ENCODE measurements at places on chromosomes 16 and 17. TPM values are rescaled to one million over a fixed set of nuclear protein-coding genes. Genes with fewer than 3 reads are reported as not detected.
A peak's percentile ranks its signal among the peaks of the same experiment; 100 is the strongest.

- no peaks in the 10 kb centered on the region for H3K36me3 ChIP-seq
- no peak overlapping the region for H3K27ac ChIP-seq
These were observed 135.6 kb downstream of the GAS7 start for GRCh38 chr17:10062691-10063385.

DNA sequence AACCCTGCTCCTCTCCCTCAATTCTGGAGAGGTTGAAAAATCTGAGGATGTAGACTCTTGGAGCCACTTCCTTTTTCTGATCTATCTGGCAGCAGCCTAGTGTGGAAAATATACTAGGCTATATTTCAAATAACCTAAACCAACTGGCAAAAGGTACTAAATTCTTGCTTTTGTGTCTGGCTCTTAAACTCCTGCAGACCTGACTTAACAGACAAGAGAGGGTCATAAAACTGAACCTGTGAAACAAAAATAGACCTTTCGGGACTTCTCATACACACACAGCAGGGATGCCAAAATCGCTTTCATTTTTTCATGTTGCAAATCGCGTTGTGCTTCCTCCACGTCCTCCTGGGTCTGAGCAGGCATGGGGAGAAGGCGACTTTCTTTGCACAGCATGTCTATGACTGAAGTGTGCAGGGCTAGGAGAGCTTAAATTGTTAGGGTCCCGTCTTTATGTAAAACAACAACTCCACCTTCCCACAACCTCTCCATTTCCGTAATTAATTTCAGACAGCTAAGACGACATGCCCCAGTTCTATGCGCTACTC is 520.7 kb upstream of the PSMD7 start:
- H3K27ac ChIP-seq, result no peak overlapping the region
- H3K4me3 ChIP-seq, result no peak overlapping the region
- H3K4me1 ChIP-seq, result no peaks in the 10 kb centered on the region
- H3K36me3 ChIP-seq, result no peaks in the 10 kb centered on the region

GRCh38 chr17:51739245-51739886 is 419.1 kb downstream of the CA10 start:
- no peaks in the 10 kb centered on the region for H3K36me3 ChIP-seq
- no peaks in the 10 kb centered on the region for H3K27me3 ChIP-seq
- no peaks in the 10 kb centered on the region for H3K4me1 ChIP-seq
- no peak overlapping the region for H3K4me3 ChIP-seq

DNA sequence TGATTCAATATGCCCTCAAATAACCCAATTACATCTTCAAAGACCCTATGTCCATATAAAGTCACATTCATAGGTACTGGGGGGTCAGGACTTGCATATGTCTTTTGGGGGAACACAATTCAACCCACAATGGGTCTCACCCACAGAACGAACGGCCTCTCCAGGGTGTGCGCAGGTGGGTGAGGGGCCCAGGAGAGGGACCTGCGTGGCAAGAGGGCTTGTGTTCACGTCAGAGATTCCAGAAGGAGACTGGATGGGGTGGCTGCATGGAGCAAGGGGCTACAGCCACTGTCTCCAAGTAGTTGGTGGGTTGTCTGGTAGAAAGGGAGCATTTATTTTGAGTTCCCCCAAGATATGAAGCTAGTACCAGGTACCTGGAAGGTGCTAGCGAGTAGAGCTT is 212.2 kb downstream of the SEC14L1 start:
- H3K27ac ChIP-seq, result no peak overlapping the region
- no peaks in the 10 kb centered on the region for H3K36me3 ChIP-seq
- no peaks in the 10 kb centered on the region for H3K27me3 ChIP-seq
- DNase-seq, result no peak
- peaks cover 39% of the 10 kb centered on the region for H3K4me1 ChIP-seq

- H3K4me3 ChIP-seq, result no peak overlapping the region
- no peaks in the 10 kb centered on the region for H3K4me1 ChIP-seq
- no peak overlapping the region for H3K27ac ChIP-seq
These were observed 6.4 kb downstream of the CIAO3 start for GRCh38 chr16:734208-734980.

DNA sequence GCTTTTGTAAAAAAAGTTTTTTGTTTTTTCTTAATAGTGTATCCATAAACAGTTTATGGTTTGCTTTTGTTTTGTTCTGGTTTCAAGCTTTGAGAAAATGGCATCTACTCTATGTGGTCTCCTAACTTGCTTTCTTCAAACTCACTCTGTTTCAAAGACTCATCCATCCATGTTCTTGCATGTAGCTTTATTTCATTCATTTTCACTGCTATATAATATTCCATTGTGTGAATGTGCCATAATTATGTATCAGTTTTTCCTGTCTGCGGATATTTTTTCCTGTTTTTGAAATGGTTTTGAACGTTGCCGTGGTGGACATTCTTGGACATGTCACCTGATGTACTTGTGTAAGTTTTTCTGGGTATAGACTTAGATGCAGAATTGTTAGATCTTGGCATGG is 39.1 kb downstream of the MGAT5B start:
- no peaks in the 10 kb centered on the region for H3K27me3 ChIP-seq
- H3K4me3 ChIP-seq, result no peak overlapping the region
- no peaks in the 10 kb centered on the region for H3K36me3 ChIP-seq
- no peaks in the 10 kb centered on the region for H3K4me1 ChIP-seq

DNA sequence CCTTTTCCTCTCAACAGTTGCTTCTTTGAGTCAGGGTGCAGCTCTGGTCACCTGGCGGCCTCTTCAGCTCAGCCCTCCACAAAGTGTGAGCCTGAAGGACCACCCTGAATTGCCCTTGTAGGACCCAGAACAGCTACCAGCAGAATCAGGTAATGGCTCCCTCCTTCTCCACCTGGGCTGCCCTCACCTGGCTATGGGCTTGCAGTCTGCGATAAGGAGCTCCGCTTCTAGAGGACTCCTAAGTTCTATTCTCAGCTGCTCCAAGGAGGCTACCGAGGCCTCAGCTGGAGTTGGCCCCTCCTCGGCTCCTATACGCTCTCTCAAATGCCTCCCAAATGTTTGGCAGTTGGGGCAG is 13.4 kb downstream of the SMIM5 start:
- DNase-seq, result no peak
- H3K27me3 ChIP-seq, result no peaks in the 10 kb centered on the region
- no peak overlapping the region for H3K27ac ChIP-seq
- H3K4me1 ChIP-seq, result no peaks in the 10 kb centered on the region
- no peak overlapping the region for H3K4me3 ChIP-seq

DNA sequence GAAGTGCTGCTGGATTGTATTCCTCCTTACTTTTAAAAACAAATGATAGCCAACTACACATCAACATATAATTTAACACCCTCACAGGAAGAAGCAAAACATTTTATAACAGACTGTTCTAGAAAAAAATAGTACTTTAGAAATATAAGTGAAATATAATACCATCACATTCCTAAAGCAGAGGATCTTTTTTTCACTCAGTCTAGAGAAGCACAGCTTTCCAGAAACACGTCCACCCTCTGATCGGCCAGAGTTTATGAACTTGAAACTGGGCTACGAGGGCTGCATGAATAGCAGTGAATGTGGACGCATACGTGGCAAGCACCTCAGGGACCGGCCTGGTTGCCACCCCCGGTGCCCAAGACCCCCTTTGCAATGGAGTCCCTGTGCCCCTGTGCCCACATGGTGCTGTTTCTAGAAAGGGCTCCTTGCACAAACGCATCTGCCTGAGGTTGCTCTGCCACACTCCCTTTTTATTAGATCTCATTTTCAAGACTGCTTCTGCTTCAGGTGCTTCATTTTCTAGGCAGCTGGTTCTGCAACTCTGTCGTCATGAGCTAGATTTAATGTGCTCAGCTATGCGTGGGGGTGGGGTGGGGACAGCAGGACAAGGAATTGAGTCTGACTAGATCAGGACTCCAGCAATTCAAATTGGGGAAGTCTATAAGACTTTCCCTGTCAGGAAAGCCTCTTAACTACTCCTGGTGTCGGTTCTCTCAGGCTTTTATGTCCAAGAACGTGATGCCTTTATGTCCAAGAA is 29.1 kb upstream of the ERN1 start:
- H3K4me3 ChIP-seq, result no peak overlapping the region
- DNase-seq, result no peak
- no peak overlapping the region for H3K27ac ChIP-seq
- no peaks in the 10 kb centered on the region for H3K27me3 ChIP-seq
- peaks cover 15% of the 10 kb centered on the region for H3K4me1 ChIP-seq
- no peaks in the 10 kb centered on the region for H3K36me3 ChIP-seq

DNA sequence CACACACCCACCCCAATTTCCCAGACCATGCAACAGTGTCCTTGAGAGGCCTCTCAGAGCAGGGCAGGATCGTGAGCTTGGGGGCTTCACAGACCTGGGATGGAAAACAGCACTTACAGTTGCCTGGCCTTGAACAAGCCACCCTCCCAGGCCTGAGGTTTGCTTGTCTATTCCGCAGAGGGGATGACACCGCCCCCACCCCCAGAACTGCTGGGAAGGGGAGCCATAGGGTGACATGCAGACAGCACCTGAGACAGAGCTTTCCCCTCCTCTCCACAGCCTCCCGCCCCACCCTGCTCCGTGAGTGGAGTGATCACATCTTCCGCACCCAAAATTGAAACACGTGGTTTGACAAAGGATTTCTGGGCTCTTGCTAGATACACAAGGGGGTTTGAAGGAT is 131.5 kb upstream of the TNRC6C start:
- no peak overlapping the region for H3K4me3 ChIP-seq
- DNase-seq, result no peak
- H3K4me1 ChIP-seq, result peaks cover 13% of the 10 kb centered on the region

DNA sequence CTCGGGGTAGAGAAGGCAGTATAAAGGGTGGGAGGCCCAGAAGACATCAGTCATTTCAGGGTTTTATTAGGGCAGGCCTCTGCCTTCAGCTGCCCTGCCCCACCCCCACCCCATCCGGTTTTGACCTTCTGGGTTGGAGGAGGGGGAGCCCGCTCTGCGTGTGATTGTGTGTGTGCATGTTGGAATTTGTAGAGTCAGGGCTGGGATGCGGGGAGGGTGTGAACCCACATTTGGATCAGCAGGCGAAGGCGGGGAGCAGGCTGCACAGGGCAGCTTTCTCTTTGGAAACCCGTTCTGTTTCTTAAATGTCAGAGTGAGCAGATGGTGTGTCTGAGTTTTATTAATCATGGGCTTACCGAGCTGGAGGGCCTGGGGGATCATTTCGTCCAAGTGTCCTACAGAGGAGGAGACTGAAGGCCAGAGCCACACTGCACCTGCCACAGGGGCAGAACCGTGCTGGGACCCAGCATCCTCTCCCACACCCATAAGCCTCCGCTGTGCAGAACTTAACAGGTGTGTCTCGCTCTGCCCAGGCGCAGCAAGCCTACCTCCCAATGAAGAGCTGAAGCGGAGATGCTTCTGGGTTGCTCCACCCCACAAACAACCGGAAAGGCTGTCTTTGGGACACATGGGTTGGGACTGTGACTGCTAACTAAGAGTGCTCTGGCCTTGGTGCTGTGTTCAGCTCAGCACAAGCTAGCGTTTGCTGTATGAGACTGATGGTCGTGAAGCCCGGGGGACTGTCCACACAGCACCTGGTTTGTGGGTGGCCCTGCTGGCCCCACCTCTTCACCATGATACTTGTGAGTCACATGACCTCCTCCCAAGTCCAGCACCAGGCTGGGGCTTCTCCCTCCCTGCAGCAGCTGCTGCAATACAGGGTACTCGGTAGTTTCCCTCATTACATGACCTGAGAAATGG is 70.9 kb upstream of the GSE1 start:
- peaks cover 4% of the 10 kb centered on the region for H3K4me1 ChIP-seq
- H3K27ac ChIP-seq, result no peak overlapping the region
- no peaks in the 10 kb centered on the region for H3K27me3 ChIP-seq

DNA sequence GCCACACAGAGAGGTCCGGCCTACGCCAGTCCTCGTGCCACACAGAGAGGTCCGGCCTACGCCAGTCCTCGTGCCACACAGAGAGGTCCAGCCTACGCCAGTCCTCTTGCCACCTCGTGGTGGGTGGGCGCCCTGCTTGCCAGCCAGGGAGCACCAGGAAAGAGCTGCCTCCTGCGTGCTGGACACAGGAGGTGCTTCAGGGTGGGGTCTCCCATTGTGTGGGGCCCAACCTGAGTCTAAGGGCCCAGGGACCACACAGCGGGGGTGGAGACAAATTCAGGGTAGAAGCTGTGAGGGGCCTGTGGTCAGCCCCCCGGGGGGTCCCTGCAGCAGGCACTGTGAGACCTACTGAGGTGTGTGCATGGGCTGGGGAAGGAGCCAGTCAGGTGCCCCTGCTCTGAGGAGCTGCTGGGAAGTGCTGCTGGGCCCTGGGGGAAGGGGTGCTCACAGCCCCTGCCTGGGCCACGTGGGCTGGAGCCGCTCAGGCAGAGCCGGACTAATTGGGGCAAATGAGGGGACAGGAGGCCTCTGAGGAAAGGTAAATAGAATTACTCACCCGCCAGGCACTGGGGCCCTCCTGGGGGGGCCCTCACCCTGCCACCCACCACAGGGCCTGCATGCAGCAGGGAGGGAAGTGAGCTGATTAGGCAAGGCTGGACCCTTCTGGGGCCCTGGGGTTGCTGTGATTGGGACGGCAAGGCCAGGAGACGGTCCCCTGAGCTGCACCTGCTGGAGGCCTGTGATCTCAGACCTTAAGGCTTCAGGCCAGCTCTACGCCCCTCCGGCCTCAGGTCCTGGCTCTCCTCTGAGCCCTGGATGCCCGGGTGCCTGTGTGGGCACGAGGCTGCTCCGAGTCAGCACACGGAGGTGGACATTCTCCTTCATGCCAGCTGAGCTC is 11.0 kb downstream of the GCGR start:
- DNase-seq, result no peak
- H3K4me3 ChIP-seq, result no peak overlapping the region
- H3K36me3 ChIP-seq, result no peaks in the 10 kb centered on the region
- H3K4me1 ChIP-seq, result peaks cover 9% of the 10 kb centered on the region
- no peak overlapping the region for H3K27ac ChIP-seq

GRCh38 chr17:35244341-35245195 is 1.7 kb downstream of the SLFN5 start:
- peak; percentile 81 for DNase-seq
- peak overlapping the region; percentile 85 for H3K27ac ChIP-seq
- 0 out of 2 replicates have a peak, but pooled peaks cover 1% of the 10 kb centered on the region for H3K4me1 ChIP-seq
- H3K36me3 ChIP-seq, result peaks cover 2% of the 10 kb centered on the region
- no peaks in the 10 kb centered on the region for H3K27me3 ChIP-seq

DNA sequence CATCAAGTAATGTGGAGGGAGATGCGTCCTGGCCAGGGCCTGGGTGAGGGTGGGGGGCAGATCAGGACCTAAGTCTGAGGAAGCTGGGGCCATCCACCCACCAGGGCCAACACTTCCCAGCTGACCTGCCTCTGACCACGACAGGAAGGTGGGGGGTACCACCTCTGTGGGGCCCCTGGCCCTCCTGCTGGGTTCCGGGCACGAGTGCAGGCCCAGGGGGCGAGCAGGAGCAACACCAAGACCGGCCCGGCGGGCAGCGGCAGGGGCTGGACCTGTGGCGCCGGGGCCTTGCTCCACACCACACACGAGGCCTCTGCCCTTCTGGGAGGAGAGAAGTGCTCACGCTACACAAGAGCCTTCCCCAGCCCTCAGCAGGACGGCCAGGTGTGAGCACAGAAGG is 13.3 kb downstream of the PDIA2 start:
- no peaks in the 10 kb centered on the region for H3K27me3 ChIP-seq
- peaks cover 37% of the 10 kb centered on the region for H3K36me3 ChIP-seq
- no peak for DNase-seq
- H3K27ac ChIP-seq, result no peak overlapping the region

The CTRB2 gene
- total RNA-seq, result not detected

The TMED6 gene
- total RNA-seq, result not detected

The MMP28 gene
- 0.18 TPM for total RNA-seq

The UNC45B gene
- total RNA-seq, result not detected

The SLFN12L gene
- under 0.01 TPM for total RNA-seq

The TAC4 gene
- total RNA-seq, result not detected

The HOXB8 gene
- 0.56 TPM for total RNA-seq
